Stimulated activated CD4-positive, alpha-beta T cell treated with anti-CD3 and anti-CD28 coated beads, TNF-alpha, amount 100 ng/mL, for 48 hours (primary cell): ENCODE measurements at places on chromosomes 4 and X.

- no peak for DNase-seq
These were observed 17.9 kb upstream of the HAND2 start for GRCh38 chr4:173547889-173548288.

GRCh38 chrX:49910344-49910743 is 12.1 kb upstream of the CLCN5 start:
- no peak for DNase-seq

DNA sequence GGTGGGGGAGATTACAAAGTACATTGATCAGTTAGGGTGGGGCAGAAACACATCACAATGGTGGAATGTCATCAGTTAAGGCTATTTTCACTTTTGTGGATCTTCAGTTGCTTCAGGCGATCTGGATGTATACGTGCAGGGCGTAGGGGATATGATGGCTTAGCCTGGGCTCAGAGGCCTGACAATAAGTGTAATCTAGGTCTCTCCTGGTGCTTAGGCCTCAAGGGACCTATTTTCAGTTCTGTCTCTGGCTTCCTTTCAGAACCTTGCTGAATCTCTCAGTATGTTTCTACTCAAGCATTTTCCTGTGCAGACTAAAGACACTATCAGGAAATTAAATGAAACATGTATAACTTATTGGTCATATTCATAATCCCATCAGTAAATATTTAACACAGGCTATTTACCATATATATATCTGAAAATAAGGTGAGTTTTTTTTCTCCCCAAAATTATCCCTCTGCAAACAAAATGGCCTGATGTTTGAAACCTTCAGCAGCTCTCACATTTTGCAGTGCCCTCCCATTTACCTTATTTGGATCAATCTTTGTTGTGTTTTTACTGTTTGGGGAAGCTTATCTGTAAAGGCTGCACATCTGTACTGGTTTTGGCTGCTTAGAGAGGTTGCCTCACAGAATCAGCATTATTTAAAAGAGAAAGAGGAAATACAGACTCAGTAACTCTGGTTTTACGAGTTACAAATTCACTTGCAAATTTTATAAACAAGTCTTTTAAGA is 2.3 kb upstream of the ZCCHC4 start:
- DNase-seq = no peak

GRCh38 chr4:169971456-169972015 is 54.7 kb downstream of the MFAP3L start:
- no peak for DNase-seq

DNA sequence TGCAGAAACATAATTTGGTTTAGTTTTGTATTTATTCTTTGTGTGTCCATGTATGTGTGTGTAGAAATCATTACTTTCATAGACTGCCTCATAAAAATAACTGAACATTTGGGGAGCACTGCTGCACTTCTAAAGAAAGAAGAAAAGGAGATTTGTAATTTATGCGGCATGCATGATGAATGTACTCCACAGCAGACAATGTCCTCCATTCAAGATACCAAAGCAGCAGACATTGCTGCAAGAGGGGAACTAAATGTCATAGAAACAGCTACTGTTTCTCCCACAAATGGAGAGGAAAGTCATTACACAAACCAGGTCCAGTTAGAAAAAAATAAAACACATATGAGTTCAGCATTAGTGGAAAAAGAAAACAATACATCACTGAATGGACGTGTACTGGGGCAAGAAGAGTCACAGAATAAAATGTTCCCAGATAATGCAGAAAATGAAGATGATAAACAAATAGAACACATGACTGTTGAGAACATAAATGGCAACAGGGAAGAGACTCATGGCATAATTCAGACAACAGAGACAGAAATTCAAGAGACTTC is 2.6 kb downstream of the DTHD1 start:
- DNase-seq = no peak

DNA sequence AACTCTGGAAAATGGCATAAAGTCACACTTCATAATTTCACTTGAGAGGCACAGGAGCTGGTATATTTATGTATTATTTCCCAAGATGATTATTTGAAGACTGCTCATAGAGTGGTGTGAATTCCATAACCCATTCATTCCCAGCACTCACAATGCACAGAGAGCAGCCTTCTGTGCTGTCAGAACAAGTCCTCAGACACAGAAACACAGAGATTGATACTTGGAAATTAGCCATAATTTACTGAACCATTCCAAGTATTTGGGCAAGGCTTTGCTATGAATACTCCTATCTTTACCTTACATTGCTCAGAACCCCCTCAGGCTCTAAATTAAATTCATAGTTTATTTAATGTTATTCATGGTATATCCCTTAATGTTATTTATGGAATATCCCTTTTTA is 53.6 kb downstream of the PABPC4L start:
- DNase-seq = no peak

DNA sequence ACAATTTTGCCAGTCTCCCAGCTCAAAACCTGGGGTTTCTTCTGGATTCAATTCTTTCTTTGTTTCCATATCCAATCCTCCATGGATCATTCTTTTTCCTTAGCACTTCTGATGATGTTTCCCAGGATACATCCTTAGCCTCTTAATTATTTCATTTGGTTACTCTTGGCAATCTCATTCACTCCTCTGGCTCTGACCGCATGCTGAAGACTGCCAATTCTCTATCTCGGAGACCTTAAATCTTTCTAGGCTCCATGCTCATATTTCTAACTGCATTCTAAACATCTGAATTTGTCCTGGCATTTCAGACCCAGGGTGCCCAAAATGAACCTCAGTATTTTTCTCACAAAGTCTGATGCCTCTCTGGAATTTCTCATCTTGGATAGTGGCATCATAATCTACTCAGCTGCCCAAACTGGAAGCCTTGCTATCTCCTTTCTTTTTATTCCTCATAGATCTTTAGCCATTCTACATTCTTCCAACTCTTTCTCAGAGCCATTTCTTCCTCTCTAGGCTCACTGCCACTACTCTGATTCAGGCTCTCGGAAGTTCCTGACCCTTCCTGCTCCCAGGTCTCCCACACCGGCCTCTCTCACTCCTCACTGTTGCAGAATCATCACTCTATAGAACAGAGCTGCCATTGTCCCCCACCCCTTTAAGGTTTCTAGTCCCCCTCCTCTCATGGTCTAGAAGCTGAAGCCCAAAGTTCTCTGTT is 290.2 kb downstream of the CAMK2D start:
- DNase-seq = no peak

DNA sequence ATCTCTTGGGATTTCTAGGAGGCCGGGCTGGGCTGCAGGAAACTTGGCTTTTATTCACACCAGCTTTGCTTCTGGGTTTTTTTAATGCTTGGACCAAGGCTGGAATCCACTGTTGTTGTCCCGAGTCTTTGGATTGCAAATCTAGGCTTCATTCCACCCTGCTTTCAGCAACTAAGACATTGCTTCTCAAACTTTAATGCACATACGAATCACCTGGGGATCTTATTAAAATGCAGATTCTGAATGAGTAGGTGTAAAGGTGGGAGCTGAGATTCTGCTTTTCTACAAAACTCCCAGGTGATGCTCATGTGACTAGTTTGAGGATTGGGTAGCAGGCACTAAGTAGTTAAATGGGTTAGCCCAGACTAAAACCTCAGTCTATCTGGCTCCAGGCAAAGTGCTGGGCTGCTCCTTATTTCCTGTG is 39.2 kb upstream of the GPC4 start:
- DNase-seq = no peak

GRCh38 chrX:150478496-150479492 is 89.6 kb upstream of the MTM1 start:
- DNase-seq = no peak

GRCh38 chr4:105356194-105356593 is 117.7 kb downstream of the PPA2 start:
- DNase-seq = no peak

DNA sequence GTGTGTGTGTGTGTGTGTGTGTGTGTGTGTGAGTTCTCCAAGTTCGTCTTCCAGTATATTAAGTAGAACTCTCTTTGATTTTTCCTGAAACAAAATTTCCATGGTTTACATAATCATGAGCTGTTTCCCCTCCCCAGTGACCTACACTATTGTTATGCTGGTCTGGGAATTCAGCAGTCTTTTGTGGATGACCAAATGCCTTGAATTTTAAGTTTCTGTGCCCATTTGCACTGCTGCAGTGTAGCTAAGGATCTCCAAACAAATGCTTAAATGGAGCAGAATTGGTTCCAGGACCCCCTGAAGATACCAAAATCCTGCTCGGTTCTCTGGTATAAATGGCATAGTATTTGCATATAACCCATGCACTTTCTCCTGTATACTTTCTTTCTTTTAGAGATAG is 77.2 kb upstream of the SLC34A2 start:
- DNase-seq = no peak

GRCh38 chr4:169745291-169745690 is 12.5 kb downstream of the HPF1 start:
- no peak for DNase-seq

DNA sequence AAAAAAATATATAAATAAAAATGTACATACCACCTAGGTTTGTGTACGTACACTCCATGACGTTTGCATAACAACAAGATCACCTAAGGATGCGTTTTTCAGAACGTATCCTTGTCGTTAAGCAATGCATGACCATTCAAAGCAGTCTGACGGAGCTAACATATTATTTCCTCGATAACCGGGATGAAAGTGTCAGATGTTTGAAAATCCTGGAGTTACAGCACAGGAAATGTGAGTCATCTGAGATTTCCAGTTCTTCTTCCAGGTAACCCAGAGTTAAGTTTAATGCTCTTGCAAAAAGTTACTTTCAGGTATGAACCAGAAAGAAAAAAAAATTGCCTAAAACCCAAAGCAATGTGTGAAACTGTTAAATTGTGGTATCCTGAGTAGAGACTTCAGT is 107.9 kb downstream of the LDB2 start:
- DNase-seq = no peak

- DNase-seq = no peak
These were observed 120.5 kb upstream of the WDR1 start for GRCh38 chr4:10237131-10237530.

DNA sequence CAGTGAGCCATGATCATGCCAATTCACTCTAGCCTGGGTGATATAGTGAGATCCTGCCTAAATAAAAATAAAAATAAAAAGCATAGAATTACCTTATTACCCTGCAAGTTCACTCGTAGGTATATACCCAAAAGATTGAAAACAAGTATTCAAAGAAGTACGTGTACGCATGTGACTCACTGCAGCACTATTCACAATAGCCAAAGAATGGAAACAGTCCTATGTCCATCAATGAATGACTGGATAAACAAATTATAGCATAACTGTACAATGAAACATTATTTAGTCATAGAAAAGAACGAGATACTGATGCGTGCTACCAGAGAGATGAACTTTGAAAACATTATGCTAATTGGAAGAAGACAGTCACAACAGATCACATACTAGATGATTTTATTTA is 204.6 kb upstream of the DIAPH2 start:
- no peak for DNase-seq

DNA sequence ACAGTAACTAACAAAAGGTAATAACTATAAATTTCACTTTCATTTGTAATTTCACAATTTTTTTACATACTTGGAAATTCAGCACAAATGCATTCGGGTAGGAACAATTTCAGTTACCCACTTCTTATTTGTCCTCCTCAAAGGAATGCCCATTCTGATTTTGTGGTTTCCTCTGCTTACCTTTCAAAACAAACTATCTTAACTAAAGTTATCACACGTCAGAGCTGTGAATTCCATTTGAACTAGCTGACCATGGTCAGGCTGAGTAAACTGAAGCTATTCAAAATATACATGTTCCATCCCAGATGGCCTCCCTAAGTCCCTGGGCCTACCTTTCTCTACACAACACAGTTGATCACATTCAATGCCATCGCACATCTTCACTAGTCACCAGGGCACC is 4.5 kb downstream of the CTPS2 start:
- DNase-seq = no peak

- DNase-seq = no peak
These were observed 1449.2 kb downstream of the C4orf33 start for GRCh38 chr4:130545171-130545570.

DNA sequence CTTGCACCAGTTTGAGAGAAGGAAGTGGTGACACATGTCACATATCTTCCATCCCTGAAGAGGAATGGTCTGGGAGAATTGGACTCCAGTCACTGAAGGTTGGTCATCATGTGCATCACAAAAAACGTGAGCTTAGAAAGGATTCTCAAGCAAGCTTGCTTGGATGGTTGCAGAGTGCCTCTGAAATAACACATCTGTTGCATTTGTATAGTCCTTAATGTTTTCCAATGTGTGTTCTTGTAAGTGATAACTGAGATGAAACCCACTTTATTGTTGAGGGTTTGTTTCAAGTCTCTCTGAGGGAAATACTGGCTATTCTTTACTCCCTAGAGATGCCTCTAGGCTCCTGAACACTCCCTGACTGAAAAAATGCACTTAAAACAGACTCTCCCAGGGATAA is 184.5 kb upstream of the MBNL3 start:
- no peak for DNase-seq

- DNase-seq = no peak
These were observed 127.6 kb upstream of the ETNPPL start for GRCh38 chr4:108890484-108890881.

GRCh38 chr4:170398218-170398617 is 308.5 kb upstream of the AADAT start:
- no peak for DNase-seq

DNA sequence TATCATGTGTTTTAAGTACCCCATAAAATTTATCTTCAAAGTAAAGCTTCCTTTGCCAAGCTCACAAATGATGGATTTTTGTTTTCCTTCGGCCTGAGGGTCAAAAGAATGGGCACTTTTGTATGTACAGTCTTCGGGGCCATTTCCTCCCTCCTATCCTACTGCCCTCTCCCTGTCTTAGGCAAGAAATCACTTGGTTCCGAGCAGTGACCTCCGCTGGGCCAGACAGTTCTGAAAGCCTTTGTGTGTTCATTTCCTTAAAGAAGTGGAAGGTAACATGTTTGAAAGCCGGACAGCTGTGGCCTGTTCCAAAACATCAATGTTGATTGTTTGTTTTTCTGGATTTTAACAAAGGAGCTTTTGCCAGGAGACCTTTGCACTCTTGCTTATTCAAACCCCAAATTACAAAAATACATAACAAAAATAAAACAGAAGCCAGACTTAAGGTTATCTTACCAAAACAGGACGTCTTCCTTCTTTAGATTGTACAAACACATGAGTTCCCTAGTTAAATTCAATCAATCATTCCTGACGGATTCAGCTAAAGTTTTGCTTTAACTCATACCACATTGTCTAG is 110.6 kb upstream of the LIMCH1 start:
- no peak for DNase-seq

GRCh38 chr4:80049813-80050534 is 23.1 kb downstream of the ANTXR2 start:
- DNase-seq = no peak
